ENCODE measurements at places on chromosomes 5 and 9. TPM values are rescaled to one million over a fixed set of nuclear protein-coding genes. Genes with fewer than 3 reads are reported as not detected.

- no peak for DNase-seq
Measured at GRCh38 chr9:123568691-123569688, 213.0 kb downstream of the CRB2 start.

- no peak for DNase-seq
Measured at GRCh38 chr5:91154338-91154737, 228.8 kb downstream of the ARRDC3 start.

GRCh38 chr9:121156263-121156731 is 45.4 kb downstream of the RAB14 start:
- DNase-seq: no peak

DNA sequence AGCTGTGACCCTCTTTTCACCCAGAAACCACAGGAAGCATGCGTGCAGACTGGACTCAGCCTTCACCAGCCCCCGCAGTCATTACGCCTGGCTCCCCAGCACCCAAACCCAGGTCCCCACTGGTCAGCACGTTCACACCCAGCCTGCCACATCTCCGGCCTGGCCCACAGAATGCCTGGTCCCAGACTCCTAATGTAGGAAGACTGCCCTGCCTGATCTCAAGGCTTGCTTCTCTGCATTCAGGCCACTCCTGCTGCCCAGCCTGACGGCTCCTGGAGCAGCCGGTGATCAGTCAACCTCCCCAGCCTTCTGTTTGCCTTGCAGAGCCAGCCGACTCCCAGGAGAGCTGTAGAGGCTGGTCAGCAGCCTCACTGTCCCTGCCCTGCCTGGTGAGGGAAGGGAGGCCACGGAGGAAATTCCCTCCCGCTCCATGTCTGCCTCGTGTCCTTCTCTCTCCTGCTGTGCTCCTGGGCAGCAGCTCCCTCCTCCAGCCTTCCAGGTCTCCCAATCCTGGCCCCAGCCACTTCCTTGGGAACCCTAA is 25.4 kb downstream of the ADAMTS2 start:
- DNase-seq: no peak

Gene PCDHGA8
- 1.1 TPM for total RNA-seq

DNA sequence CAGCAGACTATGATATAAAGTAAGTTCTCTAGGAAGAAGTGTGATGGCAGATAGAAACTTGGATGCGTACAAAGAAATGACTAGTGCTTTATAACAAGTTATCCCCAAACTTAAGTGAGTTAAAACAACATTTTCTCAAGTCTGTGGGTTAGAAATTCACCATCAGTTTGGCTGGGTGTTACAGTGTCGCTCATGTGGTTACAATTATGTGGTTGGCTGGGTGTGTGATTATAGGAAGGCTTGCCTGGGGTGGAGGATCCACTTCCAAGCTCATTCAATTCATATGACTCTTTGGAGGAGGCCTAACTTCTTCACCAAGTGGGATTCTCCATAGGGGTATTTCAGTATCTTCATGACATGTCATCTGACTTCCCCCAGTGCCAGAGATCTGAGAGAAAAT is 10.3 kb upstream of the C9orf40 start:
- no peak for DNase-seq

DNA sequence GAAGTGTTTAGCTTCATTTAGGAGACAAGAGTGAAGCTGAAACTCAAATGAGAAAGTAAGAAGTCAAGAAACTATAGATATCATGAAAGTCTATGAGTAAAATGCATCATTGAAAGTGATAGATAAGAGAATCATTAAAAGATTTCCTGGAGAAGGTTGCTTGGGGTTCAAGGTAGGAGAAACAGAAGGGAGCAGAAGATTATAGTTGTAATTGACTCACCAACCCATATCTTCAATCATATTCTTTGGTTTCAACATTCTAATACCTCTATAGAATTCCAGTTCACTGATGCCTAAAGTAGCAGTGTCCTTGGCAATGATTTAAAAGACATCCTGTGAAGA is 365.7 kb upstream of the RIOK2 start:
- no peak for DNase-seq

GRCh38 chr5:158007336-158007735 is 148.4 kb upstream of the CLINT1 start:
- no peak for DNase-seq

DNA sequence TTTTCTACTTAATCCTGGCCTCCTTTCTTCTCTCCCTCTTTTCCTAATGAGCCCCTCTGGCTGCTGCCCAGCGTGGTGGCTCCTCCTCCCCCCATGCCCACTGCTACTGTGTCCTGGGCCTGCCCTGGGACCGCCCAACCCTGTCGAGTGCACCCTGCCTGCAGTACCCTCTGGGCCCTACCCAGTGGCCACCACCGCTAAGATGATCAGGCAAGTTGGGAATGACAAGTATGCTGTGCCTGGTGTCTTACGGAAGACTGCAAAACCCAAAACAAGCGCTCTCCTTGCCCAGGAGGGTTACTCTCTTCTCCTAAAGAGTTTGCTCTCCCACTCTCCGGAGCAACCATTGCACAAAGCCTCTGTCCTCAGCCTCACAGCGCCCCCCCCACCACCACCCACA is 273.7 kb downstream of the SYK start:
- no peak for DNase-seq

Gene TEK
- total RNA-seq: not detected

Gene RNF183
- total RNA-seq: 1.5 TPM

DNA sequence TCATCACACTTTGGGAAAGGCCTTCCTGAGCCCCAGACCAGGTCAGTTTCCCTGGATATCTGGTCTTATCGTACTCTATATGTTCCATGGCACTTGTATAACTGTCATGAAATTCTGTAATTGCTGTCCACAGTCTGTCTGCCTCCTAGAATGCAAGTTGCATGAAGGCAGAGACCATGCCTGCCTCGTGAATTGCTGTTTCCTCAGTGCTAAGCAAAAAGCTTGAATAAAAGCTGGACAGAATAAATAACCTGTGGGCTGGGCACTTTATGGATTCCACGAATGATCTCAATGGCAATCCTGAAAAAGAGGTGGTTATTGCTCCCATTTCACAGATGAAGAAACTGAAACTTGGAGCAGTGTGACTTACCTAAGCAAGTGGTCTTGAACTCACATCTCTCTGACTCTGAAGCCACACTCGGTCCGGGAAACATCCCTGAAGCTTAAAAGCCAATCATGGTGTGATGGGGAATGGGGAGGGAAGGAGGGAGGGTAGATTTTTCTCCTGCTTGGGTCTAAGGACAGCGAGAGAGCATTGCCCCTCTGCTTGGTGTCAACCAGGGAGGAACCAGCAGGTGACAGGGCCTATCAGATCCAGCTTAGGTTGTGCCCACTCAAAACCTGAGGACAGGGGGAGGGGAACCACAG is 13.2 kb upstream of the LHX2 start:
- DNase-seq: no peak

Gene INSYN2B
- total RNA-seq: not detected

DNA sequence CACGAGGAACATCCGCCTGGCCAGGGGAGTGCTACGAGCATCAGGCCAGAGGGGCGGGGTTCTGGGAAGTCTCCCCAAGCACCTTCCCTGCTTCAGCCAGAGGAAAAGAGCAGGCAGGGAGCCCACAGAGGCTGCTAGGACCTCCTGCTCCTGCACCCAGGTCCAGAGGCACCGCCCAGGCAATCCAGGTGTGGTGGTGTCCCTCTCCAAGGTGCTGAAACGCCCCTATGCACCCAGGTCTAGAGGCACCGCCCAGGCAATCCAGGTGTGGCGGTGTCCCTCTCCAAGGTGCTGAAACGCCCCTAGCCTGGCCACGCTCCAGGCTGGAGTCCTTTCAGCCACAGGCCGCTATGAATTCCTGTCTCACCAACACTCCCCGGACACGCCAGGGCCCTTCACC is 10.7 kb upstream of the UBAC1 start:
- peak; percentile 87 for DNase-seq

DNA sequence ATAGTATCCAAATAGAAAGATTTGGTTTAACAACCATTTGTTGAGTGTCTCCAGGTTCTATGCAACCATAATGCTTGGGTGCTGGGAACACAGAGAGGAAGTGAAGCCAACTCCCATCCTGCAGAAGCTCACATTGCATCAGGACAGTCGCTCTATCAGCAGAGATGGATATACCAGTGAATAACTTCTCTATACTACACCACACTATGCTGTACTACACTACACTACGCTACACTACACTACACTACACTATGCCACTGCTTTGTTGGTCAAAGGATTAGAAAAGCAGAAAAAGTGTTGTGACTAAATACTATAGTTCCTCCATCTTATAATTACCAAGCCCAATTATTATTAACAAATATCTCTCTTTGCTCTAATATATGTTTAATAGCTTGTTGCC is 89.2 kb upstream of the PRRC1 start:
- no peak for DNase-seq

DNA sequence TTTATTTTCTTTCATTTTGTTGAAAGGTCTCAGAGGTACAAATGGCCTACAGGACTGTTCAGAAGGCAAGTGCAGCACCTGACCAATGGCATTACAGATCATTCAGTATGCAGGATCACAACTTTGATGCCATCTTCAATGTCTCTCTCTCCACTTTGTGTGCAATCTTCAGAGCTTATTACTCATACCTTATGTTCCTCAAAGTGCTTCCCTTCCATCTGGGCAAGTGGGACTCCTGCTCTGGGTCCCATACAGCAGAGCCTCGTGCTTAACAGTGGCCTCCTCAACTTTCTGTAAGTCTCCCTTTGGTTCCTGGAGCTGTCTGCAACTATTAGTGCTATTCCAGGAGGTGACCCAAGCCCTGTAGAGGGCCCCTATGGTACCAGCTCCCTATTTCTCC is 358.4 kb upstream of the RPS23 start:
- no peak for DNase-seq

DNA sequence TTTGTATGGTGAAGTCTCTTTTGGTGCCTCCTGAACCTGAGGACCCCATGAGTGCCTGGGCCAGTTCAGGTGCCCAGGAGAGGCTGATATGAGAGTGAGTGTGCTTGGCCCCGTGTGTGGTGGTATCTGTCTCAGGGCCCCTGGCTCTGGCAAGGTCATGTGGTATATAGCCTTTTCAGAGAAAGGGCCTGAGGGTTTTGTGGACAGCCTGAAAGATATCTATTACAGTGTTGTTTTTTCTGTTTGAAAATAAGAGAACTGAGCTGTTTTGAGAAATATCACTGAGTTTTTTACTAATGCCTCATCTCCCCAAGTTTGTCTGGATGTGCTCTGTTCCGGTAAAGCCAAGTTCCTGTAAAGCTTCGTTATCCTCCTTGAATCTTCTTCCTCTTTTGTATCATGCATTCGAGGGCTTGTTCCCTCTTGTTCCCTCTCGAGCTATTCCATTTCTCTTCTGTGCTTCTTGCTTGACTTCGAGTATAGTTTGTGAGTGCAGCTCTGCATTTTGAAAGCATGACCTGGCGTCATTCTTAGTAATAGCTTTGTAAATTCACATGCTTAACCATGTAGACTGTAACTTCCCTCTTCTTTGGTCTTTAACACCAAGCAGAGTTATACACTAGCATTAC is 122.3 kb downstream of the MAST4 start:
- DNase-seq: no peak

DNA sequence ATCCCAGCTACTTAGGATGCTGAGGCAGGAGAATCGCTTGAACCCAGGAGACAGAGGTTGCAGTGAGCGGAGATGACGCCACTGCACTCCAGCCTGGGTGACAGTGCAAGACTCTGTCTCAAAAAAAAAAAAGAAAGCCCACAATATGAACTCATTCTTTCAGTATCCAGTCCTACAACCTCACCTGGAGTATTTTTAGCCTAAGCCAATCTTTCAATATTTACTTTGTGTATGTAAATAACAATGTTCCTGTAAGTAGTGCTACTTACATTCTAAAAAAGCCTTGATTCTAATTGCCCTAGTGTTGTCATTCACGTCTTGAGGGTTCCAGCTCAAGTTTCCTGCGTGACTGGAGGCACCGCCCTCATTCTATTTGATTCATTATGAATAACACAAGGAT is 62.0 kb downstream of the BHMT start:
- DNase-seq: peak; percentile 36

DNA sequence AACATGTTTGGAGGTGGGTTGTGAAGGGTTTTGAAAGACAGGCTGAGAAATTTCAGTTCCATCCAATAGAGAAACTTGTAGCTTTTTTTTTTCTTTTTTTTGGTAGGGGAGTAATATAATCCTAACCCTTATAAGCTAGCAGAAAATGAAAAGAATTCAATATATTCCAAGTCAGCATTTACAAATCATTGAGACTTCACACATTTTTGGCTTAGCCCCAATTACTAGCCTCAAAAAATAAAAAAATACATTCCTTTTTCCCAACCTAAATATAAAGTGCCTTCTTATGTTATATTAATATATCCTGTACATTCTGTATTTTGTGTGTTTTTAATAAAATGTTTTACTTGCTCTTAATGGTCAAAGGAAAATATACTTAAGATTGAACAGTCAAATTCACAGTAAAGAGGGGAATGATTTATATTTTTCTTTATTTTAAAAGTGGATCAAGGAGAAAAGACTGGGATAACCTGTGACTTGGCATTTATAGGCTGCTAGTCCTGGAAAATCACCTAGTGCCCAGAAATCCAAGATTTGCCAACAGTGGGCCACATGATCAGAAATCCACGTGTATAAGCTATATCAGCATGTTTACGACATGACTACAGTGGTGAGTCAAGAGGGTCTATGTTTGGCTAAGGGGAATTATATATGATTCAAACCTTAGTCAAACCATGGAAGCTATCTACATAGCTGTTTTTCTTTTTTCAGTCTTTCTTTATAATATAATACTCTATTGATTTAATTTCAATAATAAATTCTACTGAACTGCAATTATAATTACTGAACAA is 14.5 kb downstream of the HACD4 start:
- no peak for DNase-seq

GRCh38 chr9:131986089-131986488 is 93.6 kb downstream of the MED27 start:
- no peak for DNase-seq

GRCh38 chr9:135249711-135250110 is 162.2 kb downstream of the OLFM1 start:
- DNase-seq: no peak

DNA sequence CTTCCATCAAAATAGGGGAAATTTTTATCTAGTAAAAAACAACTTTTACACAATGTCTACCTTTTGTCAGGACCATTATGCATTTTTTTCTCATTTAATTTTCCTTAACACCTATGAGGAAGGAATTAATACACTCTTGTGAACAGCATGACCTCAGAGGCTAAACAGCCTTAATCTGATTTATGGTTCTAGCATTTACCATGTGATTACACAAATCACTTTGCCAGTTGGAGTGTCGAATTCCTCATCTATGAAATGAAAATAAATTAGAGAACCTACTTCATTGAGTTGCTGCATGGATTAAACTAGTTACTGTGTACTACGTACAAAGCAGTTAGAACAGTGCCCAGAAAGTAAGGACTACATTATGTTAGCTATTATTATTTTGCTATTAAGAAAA is 187.7 kb upstream of the MPDZ start:
- no peak for DNase-seq

Gene ACSL6
- total RNA-seq: 0.86 TPM

DNA sequence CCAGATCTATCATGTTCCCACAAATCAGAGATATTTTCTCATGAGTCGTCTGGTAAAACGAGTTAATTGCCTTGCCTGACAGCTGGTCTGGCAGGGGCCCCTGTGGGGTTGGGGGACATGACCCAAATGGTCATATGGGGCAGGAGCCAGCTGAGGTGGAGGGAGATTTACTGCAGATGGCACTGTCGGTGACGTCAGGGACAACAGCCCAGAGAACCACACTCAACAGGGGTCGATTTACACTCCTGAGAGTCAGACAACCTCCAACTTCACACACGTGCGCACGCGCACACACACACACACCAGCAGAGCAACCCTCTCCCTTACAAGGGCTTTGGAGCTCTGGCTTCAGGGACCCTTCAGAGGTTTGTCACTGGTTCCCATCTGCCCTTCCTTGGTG is 23.4 kb upstream of the GABRP start:
- no peak for DNase-seq
